ENCODE measurements at places on chromosomes 2 and 18.

DNA sequence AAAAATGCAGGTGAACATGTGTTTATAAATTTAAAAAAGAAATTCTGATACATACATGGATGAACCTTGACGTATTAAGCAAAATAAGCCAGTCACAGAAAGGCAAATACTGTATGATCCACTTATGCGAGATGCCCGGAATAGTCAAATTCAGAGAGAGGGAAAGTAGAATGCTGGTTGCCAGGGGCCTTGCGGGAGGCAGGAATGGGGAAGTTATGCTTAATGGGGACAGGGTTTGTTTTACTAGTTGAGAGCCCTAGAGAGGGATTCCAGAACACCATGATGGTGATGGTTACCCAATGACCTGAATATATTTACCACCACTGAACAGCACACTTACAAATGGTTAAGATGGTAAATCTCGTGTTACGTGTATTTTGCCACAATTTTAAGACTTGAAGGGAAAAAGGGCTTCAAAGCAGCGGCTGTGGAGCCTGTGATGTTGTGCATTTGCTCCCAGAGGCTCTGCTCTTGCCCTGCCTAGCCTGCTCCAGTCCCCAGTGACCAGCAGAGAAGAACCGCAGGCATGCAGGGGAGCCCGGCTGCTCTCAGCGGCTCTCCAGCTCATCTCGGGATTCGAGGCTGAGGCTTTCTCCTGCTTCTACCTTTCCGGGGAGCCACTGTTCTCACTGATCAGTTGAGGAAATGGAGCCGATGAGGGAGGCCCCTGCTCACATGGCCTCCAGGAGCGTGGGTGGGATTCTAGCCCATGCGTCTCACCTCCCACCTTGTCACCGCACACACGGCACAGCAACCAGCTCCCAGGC is 51.7 kb upstream of the TFCP2L1 start:
- no peak for DNase-seq

DNA sequence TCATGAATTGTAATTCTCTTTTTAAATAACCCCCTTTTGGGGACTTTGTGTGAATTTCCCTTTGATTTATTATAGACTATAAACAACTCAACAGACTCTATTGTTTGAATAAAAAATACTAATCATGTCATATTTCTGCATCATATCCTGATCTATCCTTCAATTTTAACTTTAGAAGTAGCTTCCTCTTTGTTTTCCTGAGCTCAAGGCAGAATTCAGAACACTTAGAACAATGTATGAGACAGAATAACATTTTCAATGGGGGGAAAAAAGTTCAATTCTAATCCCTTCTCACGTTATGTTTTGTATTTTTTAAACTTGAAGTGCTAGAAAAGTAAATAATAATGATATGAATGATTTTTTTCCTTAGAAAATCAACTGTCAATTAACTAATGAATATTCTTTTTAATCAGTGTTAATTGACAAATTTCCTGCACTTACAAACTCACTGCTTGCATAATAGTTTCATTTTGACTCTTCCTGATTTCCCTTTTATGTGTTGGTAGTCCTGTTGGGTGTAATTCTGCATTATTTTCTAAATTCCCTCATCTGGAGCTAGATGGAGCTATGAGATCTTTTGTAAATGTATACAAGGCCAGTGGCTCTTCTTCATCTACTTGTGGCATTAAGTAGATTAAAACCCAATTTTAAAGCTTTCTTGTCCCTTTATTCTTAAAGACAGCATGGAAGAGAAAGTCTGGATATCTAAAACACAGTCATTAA is 326.1 kb downstream of the PARD3B start:
- no peak for DNase-seq

- peak; percentile 32 for DNase-seq
Observed at GRCh38 chr2:112579241-112579640, 5.2 kb upstream of the CHCHD5 start.

DNA sequence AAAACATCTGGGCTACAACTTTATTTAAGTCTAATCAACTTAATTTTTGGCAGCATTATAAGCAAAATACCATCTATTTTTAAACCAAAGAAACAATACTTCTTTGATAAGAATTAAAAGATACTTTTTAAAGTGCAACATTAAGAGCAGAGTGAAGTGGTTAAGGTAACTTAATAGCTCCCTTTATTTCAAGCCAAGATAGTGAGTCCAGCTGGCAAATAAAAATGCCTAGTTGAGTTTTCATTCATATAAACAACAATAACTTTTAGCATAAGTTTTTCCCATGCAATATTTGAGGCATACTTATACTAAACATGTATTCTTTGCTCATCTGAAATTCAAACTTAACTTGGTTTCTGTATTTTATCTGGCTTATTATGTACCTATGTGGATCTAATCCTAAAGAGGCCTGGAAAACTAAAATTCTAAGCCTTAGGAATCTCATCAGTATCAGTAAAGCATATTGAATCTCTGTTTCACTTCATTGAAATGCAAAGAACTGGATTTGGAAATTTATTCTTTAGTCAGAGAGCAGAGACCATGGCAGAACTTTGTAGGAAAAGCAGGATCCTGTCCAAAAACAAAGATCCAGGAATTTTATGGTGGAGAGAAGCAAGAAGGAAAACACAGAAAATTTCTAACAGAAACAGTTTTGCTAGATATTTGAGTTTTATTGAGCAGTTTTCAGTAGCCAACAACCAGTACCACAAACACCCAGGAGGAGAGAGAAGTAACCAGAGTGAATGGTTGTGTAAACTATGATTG is 95.9 kb downstream of the COL3A1 start:
- no peak for DNase-seq

DNA sequence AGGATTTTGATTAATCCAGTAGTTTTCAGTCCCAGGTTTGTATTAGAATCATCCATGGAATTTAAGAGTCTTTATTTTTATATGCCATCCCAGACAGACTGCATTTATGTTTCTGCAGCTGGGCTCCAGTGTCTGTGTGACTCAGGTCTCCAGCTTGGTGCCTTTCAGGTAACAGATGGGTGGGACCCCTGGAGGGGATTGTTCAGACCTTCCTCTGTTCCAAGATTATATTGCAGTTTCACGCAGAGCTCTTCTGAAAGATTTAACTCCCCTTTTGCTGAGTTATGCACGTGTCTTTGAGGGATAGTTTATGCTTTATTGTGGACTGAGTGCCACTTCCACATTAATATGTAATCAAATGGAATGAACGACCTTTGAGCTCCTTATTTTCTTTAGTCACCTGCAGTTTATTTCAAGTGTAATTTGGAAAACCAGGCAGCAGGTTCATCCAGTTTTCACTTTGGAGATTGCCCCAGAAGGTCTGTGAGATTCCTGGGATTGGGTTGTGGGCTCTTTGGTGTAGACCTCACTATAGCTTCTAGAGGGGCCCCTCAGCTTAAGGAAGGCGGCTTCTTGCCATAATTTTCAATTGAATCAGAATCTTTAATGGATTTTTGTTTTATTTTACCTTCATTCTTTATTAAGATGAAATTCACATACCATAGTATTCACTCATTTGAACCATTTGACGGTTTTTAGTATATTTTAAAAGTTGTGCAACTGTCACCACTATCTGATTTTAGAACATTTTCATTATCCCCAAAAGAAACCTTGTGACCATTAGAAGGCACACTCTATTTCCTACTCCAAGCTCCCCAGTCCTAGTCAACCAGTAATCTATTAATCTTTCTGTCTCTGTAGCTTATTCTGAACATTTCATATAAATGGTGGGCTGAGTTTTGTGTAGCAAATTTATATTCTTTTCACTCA is 135.0 kb downstream of the WDSUB1 start:
- DNase-seq, result no peak

GRCh38 chr2:234003972-234004617 is 46.4 kb upstream of the SPP2 start:
- DNase-seq, result peak; percentile 44

- DNase-seq, result no peak
Observed at GRCh38 chr2:238479847-238480246, 53.1 kb downstream of the ASB1 start.

GRCh38 chr2:172489681-172490080 is 62.3 kb downstream of the ITGA6 start:
- no peak for DNase-seq

- no peak for DNase-seq
Observed at GRCh38 chr2:240324312-240325015, 111.0 kb upstream of the GPC1 start.

DNA sequence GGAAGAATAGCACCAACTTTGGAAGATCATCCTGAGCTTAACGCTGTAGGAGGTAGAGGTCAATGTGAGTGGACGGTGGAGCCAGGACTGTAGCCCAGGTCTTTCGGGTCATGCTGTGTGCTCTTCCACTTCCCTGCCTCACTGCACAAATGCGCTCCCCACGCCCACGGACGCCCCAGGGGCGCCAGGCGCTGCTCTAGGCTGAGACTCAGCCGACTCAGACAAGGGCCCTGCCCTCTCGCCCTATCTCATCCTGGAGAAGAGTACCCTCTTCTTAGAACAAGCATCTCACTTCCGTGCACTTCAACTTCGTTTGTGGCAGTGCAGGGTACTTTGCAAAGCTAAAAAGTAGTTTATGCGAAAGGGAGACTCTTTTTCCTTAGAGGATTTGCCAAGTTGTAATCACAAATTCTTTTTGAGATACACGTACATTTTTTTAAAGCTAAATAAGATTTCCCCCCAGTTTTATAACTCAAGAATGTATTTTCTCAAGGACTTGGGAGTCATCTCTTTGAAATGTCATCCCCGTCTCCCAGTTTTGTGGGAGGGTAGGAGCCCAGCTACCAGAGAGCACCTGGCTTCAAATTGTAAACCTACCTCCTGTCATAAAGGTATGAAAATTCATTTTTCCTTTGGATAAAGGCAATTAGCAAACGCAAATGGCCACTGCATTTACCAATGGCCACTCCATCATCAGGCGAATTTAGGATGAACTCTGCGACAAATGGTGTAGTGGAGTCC is 1.2 kb upstream of the PRELID3A start:
- no peak for DNase-seq

DNA sequence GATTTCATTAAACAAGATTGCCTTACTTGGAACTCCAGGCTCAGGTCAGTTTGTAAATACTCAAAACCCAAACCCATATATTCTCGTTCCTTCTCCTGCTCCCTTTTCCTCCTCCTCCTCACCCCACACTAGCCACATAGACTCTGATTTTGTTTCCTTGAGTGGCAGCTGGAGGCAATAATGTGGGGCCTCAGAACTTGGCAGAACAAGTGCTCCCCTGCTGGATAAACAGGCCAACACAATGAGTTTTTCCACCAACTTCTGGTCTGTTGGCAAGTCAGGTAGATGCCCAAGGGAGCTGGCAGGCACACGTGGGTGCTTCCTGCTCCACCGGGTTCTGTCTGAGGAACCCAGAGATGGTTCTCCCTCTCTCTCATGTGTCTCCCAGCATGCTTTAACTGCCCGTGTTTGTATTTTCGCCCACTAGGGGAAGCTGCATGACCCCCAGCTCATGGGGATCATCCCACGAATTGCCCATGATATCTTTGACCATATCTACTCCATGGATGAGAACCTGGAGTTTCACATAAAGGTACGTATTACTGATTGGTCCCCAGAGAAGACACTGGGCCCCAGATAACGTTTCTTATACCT is 61.9 kb downstream of the KIF5C start:
- DNase-seq, result no peak

- peak; percentile 53 for DNase-seq
Observed at GRCh38 chr2:217798743-217799562, 203.8 kb downstream of the TNS1 start.

GRCh38 chr18:58552896-58553295 is 76.0 kb downstream of the ALPK2 start:
- no peak for DNase-seq

DNA sequence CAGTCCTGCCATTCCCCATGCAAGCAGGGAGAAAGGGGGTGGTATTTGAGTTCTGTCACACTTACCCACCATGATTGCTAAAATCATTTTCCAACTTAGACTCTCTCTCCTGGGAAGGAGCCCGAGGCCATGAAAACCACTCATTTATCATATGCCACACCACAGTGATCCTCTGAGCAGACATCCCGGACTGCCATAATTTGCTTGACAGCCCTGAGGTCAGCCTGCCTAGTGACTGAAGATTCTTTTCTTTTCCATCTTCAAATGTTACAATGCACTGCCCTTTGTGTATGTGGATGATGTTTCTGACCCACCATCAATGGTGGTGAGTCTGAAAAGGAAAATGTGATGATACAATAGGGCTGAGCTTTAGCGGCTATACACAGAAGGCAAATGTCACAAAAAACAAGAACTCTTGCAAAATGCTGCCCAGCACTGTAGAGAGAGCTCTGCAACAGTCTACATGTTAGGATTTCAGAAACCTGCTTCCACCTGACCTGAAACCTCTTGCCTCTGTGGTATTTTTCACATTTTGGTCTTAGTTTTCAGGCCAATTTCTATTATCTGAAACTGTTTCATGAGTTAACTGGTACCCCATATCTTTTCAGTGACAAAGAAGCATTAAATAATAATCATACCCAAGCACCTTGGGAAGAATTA is 272.8 kb downstream of the ZNF385B start:
- DNase-seq, result no peak

DNA sequence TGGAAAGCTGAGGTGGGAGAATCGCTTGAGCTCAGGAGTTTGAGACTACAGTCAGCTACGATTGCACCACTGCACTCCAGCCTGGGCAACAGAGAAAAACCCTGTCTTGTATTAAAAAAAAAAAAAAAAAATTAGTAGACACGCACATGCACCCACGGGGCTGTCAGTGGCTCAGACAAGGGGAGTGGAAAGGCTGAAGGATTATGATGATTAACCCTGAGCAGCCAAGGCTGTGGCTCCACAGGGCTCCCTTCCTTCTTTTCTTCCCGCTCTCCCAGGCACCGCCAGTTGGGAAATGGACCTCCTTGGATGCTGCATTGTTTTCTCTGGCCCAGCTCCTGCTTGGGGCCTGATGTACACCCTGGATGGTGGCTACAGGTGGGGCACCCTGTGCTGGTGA is 49.0 kb upstream of the RAB6C start:
- DNase-seq, result no peak
